ENCODE measurements at places on chromosomes 12 and 14.

GRCh38 chr14:76986231-76986565, 42.3 kb downstream of the IRF2BPL start:
- DNase-seq: no peak

DNA sequence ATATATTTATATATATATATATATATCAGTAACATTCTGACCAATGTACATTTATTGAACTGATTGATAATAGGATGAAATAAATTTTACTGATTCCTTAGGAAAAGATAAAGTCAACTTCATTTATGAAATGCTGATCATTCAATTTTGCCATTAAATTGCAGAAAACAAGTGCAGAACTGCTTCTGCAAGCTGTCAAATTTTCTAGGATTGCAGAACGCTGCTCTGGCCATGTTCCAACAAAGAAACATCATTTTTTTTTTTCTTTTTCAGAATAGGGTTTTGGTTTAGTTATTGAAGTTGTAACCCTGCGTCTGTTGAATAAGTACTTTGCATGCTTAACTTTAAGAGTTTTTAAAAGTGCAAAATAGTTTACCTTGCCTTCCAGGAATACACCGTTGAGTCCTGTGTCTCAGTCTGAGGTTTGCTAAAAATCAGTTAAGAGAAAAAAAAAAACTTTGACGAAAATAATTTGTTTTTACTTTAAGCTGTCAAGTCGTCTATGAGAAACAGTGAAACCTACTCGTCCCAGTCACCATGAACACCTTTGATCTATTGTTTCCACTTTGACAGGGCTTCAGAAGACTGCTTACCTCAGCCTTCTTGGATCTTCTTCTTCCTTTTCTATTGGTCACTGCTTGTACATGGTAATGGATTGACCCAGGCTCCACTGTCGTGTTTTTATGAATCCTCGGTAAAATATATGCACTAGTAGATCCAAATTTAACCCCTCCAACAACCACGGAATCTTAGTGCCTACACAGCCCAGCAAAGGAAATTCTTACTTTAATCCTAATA, at the start of gene KERA:
TSS of gene KERA (minus strand) at position 657 of the 798 bp plus-strand sequence. CDS start 1,743 bp downstream, outside the sequence.
- DNase-seq: no peak

- no peak for DNase-seq
Observed at GRCh38 chr12:58044966-58045365, 103.6 kb downstream of the ATP23 start.

- no peak for DNase-seq
Observed at GRCh38 chr12:117388951-117389446, 27.6 kb upstream of the NOS1 start.

DNA sequence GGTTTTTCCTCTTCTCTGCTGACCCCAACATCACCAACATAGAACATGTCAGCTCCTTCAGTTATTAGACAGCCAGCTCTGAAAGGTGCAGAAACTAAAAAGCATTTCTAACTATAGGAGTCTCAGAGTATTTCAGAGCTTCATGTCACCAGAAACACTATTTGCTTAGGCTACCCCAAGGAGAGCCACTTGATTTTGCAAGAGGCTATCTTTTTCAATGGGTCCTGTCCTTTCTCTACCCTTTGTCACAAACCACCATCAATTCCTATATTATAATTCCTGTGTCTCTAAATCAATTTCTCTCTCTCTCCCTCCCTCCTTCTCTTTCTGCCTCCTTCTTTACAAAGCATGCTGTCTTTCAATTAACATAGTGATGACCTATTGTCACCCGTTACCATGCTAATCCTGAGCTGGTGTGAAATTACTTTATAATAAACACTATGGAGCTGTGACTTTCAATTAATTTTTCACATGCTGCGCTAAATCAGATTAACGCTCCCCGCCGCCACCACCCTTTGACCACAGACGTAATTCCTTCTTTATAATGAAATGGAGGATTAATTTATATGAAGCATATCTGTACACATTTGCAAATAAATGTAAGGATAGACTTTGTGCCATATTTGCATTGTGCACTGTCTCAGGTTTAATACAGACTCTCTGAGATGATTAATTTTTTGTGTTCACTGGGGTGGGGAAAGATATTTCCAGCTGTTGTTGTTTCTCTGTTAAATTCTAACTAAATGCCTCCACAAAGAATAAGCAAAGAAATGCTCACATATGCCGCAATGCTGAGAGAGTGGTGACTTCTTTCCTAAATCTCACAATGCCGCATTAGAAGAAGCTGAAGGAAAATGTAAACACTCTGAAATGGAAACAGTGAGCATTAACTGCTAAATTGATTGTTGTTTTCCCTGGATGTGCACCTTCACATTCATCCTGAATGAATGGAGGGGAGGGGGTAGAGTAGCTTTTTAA, 418.6 kb downstream of the PDZRN4 start:
- peak; percentile 39 for DNase-seq

- no peak for DNase-seq
Observed at GRCh38 chr12:126067626-126068329, 1002.5 kb downstream of the AACS start.

- DNase-seq: peak; percentile 38
Observed at GRCh38 chr14:26526137-26526536, 71.7 kb downstream of the NOVA1 start.

DNA sequence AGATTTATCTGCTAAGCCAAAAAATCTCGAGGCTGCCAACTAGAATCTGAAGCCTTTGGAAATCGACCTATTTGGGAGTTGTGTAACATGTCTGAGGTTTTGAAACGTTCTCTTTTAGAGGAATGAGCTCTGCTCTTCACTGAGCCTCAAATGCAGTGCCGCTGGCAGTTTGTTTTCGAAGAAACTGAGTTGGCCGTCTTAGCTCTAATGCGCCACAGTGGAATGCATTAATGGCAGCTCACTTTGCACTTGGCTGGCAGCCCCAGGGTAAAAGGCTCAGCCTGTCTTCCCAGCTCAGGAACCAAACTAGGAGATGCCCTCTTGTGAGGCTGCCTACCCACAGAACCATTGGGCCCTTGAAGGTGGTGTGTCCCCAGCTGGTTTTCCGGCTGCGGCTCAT, 53.8 kb downstream of the SFSWAP start:
- DNase-seq: no peak

DNA sequence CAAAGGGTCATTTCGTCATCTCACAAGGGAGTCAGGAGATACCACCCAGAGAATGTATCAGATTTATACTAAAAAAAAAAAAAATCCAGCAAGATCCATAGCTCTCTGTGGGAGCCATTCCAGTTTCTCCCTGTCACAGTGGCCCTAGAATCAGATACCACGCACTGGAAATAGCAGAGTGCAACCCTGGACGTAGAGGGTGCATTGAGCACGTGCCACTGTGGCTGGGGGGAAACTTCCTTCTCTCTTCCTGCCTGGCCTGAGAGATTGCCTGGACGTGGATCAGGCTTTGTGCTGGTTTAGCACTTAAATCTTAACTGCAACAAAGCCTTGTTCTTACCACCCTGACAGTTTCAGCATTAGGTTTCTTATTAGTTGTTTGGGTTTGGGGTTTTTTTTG, 124.3 kb downstream of the FBXL14 start:
- no peak for DNase-seq

GRCh38 chr12:78470354-78471195, 394.0 kb upstream of the SYT1 start:
- DNase-seq: peak; percentile 45

GRCh38 chr12:92324849-92325500, 179.3 kb upstream of the BTG1 start:
- DNase-seq: no peak

GRCh38 chr12:114404926-114405518, 922 bp downstream of the TBX5 start:
- no peak for DNase-seq

GRCh38 chr12:82507686-82508085, 149.4 kb downstream of the METTL25 start:
- DNase-seq: no peak

DNA sequence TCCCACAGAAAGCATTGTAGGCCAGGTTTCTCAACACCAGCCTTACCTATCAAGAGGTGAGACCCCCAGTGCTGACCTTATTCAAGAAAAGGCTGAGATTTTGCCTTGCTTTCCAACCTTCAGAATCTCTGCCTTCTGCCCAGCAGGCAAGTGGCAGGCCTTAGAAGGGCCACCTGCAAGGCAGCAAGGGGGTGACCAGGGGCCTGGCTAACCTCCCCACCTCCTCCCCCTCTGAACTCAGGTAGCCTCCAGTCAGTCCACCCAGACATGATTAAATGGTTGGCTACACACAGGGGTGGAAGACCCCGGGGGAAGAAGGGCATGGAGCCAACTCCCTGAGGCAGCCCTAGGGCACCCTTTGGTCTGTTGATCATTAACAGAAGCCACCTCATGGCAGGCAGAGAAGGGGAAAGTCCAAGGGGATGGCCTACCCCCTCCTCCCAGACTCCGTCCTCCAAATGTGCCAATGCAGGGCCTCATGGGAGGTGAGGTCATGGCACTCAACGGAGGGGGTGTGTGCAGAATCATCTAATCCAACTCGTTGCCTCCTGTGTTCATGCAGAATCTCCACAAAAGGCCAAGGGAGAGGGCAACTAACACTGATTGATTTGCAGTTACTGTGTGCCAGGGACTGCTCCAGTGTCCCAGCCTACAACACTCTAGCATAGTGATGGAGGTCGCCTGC, 8.5 kb downstream of the ZFP36L1 start:
- peak; percentile 67 for DNase-seq

DNA sequence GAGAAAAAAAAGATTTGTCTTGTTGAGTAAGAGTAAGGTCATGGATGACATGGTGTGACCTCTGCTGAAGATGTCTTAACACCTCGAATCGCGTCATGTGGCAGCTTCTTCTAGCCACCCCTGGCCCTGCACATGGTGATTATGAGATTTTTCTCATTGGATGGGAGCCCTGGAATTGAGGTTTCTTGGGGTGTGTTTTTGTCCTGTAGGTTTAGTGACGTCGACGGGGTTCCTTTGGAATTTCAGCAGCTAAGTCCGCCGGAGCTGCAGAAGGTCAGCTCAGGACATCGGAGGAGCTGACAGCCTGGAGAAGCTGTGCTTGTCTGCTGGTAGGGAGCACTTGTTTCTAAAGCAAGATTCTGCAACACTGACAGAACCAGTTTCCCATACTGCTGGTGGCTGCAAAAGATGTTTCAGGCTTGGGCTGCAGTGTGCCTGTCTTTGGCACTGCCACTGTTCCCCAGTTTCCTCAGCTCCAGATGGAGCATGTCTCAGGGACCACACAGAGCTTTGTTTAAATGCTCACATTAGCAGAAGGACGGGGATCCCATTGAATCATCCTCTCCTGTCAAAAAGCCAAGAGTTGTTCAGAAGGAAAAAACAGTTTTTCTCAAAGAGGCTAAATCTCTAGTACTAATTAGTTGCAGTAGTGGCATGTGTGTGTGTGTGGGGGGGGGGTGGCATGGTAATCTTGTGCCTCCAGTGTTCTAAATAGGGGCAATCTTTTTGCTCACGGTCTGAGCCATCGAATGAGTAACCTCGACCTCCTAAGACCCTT, 5.2 kb upstream of the FOS start:
- peak; percentile 97 for DNase-seq

DNA sequence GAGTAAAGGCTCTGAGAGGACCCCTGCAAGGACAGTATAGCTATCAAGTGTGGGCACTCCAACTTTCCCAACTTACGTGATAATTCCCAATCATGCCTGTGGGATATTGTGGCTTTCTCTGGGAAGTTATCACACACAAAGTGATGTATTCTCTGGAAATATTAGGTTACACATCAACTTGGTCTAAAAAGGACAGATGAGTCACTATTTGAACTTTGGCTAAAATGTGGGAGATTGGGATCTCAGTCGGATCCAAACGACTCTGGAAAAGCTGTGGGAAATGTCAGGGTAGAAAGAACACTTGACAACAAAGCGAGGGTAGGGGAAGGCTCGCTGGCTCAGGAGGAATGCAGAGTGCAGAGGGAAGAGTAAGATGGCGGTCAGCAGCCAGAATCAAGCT, 1048.9 kb downstream of the BCL11B start:
- DNase-seq: no peak

GRCh38 chr12:108515916-108516315, 839 bp downstream of the FICD start:
- DNase-seq: no peak

GRCh38 chr12:127558361-127558760, 708.6 kb upstream of the TMEM132C start:
- peak; percentile 44 for DNase-seq

Data from mesenchymal stem cell (in vitro differentiated cells and primary cell).